ENCODE measurements at places on chromosomes 6 and 20.
A peak's percentile ranks its signal among the peaks of the same experiment; 100 is the strongest.

GRCh38 chr20:2385026-2385425 lies 4.3 kb downstream of the TGM6 start:
- no peak for DNase-seq

DNA sequence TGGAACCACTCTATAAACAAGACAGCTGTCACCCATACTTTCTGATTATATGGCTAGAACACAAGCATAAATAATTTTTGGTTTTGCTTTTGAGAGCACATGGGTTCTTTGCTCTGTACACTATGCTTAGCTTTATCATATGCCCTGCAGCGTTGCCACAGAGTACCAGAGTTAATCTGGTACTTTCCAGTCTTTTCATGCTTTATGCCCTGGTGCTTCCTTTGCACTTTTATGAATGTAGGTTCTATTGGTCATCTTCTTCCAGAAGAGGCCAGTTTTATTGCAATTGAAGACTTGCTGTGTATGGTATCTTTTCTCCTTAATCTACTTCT lies 20.8 kb downstream of the SHLD1 start:
- DNase-seq: no peak

DNA sequence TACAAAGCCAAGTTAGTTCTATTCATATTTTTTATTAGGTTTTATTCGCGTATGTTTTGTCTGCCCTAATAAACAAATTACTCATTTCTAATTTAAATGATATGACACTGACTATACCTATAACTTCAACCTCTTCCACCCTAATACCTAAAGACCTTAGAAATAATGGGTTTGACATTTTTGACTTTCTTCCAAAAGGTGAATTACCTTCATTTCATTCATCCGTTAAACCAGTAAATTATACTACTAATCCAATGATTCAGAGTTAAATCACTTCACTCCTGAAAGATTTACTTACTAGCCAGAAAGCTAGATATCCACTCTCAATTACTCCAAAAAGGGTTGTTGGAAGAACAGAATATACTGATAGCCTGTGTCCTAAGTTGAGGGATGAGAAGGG lies 5.2 kb downstream of the MRPS10 start:
- no peak for DNase-seq

DNA sequence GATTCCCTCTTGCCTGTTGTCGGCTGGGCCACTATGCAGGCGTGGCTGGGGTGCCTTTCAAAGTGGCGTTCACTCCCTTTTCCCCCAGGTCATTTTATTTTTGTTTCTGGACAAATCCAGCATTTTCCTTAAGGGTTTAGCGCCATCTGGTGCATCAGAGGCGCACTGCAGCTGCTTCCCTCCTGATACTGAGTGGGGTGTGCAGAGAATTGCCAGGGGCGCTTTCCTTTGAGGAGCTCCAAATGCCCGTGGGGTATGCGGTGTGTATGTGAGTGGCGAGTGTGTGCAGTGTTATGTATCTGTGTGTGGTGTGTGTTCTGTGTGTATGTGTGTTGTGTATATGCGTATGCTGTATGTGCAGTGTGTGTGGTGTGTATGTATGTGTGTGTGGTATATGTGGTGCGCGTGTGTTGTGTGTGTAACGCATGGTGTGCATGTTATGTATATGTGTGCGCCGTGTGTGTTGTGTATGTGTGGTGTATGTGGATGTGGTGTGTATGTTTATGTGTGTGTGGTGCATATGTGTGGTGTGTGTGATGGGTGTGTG lies 100.1 kb upstream of the AGPAT4 start:
- DNase-seq: peak; percentile 81

- peak; percentile 77 for DNase-seq
Measured at GRCh38 chr6:44456070-44456965, 68.8 kb downstream of the CDC5L start.

DNA sequence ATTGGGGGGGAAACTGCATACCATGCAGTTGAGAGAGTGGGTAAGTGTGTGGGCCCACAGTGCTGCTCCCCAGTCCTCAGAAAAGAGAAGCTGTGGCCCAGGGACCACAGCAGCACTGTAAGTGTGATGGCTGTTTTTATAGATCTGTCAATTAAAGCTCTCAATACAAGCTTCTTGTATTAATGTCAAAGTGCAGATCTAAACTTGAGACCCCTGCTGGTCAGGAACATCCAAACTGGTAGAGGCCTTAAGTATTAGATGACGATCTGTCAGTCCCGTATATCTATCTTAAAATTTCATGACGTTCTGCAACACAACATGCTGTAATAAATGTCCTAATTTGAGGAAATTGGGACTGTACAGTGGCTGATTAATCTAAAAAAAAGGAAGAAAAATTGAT lies 74.8 kb downstream of the TULP4 start:
- DNase-seq: no peak

DNA sequence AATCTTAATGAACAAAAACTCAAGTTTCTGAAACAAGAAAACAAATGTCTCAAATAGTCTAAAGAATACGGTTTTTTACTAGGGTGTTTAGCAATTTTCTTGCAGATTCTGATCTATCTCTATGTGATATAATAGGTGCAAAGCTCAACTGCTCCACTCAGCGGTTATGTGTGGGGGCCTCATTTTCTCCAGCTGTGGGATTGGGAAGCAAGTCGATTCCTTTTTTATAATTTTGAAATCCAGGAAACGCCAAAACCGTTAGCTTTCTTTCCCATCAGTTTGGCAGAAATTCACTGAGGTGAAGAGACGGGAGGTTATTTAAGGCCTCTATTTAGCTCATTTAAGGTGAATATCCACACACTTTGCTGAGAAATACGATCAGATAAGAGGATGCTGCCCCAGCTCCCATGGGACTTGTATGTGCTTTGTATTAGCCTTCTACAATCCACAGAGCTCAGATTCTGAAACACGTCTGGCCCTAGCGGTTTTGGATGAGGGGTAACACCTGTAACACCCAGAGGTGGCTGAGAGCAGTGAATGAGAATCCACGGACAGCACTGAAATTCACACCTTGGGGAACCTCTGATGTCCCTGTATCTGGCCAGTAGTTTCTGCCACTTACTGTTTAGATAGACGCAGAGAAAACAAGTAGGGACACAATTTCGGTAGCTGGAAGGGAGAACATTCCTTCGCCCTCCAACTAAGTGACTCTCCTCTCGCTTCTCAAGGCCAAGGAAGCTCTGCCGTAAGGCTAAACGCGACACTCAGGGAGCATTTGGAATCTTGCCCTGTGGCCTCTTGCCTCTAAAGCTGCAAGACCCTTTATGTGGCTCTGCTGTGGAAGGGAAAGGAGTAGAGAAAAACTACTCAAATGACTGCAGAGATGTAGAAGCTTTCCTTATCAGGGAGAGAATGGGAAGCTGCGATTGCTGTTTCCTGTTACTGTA lies 6.5 kb upstream of the BCAS4 start:
- peak; percentile 94 for DNase-seq
